ENCODE measurements at places on chromosomes 7 and 10.

DNA sequence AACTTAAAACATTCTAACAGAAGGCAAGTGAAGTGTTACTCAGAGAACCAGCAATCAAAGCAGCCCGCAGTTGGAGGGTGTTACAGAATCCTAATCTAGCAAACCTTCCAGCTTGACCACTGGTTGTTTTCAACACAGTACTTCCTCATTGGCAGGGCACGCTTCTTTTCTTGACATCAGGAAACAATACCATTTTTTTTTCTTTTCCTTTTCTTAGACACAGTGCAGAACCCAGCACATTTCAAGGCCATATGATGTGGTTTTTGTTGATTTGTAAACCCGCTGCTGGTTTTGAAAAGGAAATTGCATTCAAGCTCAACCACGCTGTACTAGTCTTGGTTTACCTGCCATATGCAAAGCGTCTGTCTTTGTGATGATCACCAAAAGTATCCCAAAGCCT is 33.4 kb downstream of the RHOBTB1 start:
- peak; percentile 42 for DNase-seq

DNA sequence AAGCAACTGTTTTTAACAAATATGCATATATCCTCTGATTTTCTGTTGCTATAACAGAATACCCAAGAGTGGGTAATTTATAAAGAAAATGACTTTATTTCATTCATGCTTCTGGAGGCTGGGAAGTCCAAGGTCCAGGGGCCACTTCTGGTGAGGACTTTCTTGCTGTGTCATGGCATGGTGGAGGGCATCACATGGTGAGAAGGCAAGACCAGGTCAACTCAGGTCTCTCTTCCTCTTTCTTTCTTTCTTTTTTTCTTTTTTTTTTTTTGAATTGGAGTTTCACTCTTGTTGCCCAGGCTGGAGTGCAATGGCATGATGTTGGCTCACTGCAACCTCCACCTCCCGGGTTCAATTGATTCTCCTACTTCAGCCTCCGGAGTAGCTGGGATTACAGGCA is 303.0 kb upstream of the C7orf33 start:
- DNase-seq, result no peak

DNA sequence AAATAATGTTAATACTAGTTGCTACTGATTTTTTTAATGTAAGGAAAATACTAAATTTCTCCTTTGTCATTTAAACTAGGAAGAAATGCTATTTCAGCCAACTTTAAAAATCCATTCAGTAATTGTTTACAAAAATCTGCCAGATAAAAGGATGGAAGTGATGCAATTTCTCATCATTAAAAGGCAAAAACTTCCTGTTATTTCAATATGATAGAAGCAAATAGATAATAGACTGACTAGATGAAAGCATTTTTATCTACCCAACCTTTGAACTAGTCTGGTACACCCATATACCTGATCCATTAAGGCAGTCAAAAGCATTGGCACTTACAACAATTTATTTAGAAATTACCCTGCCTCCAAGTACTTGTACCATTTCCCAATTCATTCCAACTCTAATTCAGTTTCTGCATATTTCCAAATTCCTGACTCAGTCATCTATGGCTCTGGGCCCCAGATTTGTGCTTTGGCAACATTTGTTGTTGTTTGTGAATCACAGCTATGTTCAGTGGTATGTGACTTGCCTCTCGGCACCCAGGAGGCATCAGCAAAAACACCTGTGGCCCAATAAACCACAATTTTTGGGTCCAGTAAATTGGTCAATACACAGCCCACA is 482.6 kb upstream of the SEMA3A start:
- DNase-seq, result no peak

GRCh38 chr7:877312-878232 is 1.2 kb downstream of the GET4 start:
- DNase-seq, result peak; percentile 5

DNA sequence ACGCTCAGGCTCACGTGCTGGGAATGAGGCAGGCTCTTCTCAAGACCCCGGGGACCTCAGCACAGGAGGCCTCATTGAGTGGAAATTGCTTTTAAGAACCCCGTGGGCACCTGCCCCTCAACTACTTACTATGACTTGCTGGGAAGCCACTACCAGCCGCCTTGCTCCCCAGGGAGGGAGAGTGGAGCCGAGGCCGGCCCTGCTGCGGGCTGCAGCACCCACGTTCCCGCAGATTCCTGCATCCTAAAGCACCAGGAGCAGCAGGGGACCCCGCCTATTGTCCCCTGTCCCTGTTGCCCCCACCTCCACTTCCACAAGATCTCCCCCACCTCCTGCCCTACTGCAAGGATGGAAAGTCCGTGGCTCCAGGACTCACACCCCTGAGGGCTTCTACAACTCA is 541.6 kb upstream of the PFKP start:
- DNase-seq, result no peak

GRCh38 chr7:136853654-136854053 is 14.8 kb upstream of the CHRM2 start:
- DNase-seq, result no peak

- DNase-seq, result no peak
Observed at GRCh38 chr7:117143580-117143979, 179.3 kb downstream of the WNT2 start.

DNA sequence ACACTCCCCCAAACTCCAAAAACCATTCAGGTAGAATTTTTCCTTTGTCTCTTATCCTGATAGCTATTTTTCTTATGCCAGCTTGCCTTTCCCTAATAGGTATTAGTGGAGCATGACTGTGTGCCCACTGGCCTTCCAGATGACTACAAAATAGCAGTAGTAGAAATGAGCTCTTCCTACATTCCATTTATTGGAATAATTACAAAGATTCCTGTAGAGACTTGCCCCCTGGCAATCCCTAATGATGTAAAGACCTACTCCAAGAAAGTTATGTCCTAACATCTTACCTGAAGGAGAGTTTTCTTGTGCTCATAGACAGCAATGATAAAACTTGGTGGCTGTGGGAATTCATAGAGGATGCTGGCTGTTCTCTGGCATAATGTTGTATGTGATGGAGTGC is 501.8 kb downstream of the GATA3 start:
- DNase-seq, result no peak

DNA sequence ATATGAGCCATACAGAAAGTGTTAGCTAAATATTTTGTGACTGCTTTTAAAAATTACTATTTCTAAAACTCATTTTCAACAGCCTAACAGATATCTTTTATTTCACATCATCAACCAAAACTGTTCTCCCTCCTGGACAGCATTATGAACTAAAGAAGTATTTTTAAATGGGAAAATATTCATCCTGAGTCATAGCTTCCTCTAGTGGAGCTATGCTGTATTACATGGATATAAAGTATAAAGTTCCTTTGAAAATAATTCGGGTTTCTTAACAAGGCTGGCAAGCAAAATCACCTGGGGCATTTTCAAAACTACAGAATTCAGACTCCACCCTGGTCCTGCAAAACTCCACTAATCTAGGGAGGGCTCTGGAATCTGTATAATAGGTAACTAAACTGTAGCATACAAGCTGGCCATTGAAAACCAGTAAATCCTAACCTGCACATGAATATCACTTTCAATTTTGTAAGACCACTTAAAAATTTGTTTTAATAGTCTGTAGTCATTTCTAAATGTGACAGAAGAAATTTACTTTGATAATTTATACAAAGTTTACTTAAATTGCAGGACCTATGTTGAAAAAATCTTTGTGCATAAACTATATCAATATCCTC is 53.5 kb downstream of the SCIN start:
- peak; percentile 52 for DNase-seq

DNA sequence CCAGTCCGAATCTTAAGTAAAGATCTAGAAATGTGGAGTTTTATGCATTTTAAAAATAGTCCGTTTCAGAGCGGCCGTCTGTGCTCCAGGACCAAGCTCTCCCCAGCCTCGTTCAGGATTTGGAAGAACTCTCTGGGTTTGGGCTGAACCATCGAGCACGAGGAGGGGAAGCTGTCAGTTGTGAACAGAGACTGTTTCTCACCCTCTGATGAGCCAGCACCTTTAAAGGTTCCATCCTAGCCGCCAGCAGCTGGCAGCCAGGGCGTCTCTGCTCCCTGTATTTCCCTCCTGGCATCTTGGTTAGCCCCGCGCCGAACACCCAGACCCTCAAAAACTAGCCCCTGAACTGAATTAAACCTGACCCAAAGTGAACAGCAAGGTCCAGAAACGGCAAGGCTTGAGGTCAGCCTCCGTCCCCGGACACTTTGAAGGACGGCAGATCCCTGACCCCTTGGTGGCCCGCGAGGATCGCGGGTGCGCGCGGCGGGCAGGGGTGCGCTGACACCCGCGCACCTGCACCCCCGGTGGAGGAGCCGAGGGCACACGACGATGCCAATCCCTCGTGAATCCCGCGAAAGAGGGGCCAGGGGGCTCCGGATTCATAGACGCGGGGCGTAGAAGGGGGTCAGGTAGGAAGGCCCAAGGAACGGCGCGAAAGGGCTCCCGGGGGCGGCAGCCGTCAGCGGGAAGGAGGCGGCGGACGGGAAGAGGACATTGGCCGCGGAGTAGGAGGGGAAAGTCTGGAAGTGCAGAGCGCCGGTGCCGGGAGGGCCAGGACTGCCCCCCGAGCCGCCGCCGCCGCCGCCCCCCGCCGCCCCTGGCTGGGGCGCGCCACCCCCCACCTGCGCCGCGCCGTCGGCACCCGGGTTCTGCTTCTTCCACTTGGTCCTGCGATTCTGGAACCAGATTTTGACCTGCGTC is 2.7 kb downstream of the NKX1-2 start:
- DNase-seq, result no peak

DNA sequence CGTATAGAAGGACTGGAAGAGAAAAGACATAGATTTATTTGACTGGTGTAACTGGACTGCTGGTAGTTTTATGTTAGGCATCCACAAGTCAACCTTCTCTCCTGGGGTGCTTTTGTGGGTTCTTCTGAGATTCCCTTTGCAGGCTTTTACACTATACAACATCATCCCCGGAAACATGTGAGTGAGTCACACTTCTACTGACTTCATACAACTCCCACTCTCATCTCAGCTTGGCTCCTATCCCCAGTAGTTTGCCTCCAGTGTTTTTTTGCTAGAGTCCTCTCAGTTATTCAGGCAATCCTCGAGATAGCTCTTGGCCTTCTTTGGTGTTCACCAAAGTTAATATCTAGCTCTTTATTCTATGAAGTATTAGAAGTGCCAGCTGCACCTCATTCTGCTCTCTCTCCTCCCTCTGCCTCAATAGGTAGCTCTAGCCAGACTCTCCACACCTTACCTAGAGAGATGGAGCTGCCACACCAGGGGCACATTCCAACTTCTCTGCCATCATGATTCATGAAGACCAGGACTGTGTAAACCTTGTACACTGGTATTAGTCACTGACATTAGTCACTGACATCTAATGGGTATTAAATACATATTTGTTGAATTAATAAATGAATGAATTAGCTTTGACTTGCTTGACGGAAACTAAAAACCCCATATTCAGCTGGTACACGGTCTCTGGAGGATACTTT is 281.9 kb downstream of the PPP1R3A start:
- DNase-seq, result no peak

- no peak for DNase-seq
Observed at GRCh38 chr7:152078786-152079185, 53.3 kb downstream of the GALNT11 start.

DNA sequence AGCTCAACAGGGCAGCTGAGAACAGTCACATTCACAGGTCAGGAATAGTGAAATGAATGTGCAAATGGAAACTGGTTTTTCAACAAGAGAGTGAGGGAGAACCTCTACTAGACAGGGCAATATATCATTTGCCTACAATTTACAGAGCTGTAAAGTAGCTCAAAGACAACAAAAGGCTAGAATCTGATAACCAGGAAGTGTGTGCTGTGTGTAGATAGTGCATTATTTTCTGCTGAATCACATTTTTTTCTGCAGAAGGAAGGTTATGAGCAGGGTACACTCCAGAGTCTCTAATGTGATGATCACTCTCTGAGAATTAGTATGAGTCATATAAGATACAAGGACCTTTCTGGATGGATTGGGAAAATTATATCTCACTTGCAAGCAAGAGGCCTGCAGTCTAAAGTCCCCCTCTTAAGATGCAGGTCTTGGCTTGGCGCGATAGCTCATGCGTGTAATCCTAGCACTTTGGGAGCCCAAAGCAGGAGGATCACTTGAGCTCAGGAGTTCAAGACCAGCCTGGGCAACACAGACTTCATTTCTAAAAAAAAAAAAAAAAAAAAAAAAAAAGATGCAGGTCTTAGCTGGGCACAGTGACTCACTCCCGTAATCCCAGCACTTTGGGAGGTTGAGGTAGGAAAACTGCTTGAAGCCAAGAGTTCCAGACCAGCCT is 59.9 kb upstream of the COBL start:
- no peak for DNase-seq

DNA sequence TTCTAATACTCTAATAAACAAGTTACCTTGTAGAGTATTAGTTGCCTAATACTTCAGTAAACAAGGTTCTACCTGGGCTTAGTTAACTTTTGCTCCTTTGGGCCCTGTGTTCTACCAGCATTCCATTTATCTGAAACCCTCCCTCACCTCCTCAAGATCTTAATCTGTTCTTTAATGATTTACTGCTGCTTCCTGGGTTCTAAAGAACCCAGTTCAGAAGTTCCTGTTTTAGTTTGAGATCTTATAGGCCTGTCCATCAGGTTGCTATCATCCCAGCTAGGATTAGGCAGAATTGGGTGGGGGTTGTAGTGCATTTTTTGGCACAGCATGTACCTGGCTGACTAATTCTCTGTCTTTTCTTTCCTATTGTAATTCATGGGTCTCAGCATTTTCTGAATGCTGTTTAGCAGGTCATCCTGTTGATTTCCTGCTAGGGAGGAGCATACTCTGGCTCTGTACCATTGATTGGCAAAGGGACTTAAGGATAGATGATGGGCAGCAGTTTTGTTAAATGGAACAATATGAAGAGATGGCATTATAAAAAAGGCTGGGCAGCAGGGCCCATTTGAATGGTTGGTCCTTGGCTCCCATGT is 53.7 kb upstream of the TMEM248 start:
- DNase-seq, result no peak

- DNase-seq, result no peak
Observed at GRCh38 chr7:122864016-122864415, 22.2 kb downstream of the CADPS2 start.

- DNase-seq, result no peak
Observed at GRCh38 chr10:30017556-30017955, 41.8 kb downstream of the JCAD start.

GRCh38 chr7:147510923-147511322 is 1079.6 kb upstream of the C7orf33 start:
- DNase-seq, result no peak

GRCh38 chr7:54961391-54961790 is 57.4 kb upstream of the EGFR start:
- no peak for DNase-seq

GRCh38 chr7:151839451-151839921 is 37.4 kb downstream of the PRKAG2 start:
- no peak for DNase-seq

Data from suppressor macrophage treated with lipopolysaccharide for 4 hours (primary cell).